Cortex of kidney (tissue), 1 donor: ENCODE measurements at places on chromosomes 7 and 10.

DNA sequence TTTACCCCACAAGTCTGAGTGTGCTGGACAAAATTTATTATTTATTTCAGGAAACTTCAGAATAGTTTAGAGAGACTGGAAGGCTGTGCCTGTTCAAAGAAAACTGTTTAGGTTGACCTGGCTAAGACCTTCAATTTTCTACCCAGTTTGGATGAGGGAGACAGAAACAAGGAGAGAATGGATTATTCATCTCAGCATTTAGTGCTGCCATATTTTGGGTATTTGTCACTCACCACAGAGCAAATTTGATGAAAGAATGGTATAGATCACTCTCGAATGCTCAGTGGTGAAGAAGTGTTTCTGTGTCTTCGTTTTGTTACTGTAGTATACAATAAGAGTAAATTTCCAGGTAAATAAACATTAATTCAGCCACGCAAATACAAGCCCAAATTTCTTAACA lies 71.8 kb downstream of the SEMA3C start:
- DNase-seq = no peak

DNA sequence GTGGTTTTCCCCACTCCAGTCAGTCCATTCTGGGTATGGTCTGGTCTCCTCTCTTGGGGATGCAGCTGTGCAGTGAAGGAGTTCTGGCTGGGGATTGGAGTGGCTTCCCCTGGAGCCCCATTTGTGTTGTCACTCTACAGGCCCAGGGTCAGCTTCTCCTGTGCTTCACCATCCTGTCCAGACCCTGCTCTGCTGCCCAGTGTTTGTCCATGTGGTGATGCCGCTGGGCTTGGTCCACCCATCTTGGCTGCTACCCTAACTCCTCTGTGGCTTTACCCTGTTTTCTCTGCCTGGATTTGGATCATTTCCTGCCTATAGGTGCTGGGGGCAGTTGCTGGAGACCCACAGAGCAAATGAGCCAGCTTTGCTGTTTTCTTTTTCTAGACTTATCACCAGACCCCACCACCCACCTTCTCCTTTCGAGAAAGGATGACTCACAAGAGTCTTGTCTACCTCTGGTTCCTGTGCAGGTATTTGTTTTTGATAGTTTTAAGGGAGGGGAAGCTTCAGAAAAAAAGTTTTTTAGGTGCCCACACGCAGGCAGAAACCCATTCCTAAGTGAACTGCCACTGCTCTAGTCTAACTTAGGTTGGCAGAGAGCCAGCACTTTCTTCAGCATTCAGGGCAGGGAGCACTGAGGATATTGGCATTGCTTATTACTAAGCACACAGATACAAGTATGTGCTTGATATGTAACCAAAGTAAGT lies 8.5 kb downstream of the ZDHHC16 start:
- DNase-seq = no peak

GRCh38 chr7:1065585-1066241 lies 21.4 kb downstream of the GPR146 start:
- DNase-seq = no peak

DNA sequence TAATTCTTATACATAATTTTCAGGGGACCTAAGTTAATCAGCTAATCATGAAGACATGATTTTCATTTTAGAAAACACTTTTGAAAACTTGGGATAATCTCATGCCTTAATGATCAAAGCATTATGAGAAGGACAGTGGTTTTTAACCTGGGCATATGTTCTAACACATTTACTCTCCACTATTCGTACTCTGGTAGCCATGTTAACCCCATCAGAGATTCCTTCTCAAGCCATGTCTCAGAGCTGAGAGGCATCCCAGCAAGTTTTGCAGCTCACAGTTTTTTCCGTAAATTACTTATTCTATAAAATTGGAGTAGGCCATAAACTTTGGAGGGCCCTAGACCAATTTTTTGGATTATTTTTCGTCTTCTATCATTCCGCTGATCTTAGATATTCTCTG lies 15.7 kb downstream of the AKR1C1 start:
- no peak for DNase-seq

GRCh38 chr10:20256969-20257368 lies 440.7 kb downstream of the PLXDC2 start:
- DNase-seq = no peak

GRCh38 chr7:108063520-108063933 lies 60.6 kb upstream of the LAMB1 start:
- no peak for DNase-seq
